Fibroblast of lung (primary cell): ENCODE measurements at places on chromosomes 16 and 17. TPM values are rescaled to one million over a fixed set of nuclear protein-coding genes. Genes with fewer than 3 reads are reported as not detected.

DNA sequence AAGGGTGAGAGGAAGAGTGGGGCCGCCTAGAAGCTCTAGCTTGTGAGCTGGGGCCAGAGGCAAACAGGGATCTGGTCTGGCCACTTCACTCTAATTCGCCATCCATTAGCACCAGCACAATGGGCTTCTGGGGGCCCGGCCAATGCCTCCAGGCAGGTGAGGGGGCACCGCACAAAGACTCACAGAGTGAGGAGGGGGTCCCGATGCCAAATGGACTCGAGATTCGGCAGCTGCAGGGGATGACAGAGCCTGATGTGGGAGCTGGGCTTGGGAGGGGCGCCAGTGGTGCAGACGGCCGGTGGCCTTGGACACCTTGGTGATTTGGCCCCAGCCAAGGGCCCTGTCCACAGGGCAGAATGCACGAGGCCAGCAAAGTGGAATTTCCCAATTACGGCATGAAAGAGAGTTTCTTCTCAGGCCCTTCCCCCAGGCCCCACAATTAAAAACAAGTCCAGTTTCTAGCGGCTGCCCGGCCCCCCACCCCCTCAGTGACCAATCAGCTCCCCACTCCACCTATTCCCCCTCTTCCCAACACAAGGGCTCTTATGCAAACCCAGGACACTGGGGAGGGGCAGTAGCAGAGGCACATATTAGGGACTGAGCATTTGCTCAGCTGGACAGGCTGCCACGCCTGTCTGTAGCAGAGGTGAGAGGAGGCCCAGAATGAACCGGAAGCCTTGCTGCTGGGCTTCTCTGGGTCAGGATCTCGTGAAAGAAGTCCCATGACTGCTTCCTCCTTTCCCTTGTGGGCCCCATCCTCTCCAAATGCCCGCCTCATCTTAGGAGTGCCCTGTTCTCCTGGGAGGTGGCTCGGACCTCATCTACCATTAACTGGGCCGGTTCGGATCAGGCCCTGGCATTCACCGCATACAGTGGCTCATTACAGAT is 39.4 kb upstream of the MTSS2 start:
- no peaks in the 10 kb centered on the region for H3K27me3 ChIP-seq
- peaks cover 2% of the 10 kb centered on the region for H3K36me3 ChIP-seq
- peaks cover 17% of the 10 kb centered on the region for H3K4me1 ChIP-seq
- no peak for DNase-seq
- H3K27ac ChIP-seq, result peak overlapping the region; percentile 41

- no peak overlapping the region for H3K4me3 ChIP-seq
- no peak overlapping the region for H3K27ac ChIP-seq
- peaks cover 3% of the 10 kb centered on the region for H3K27me3 ChIP-seq
- no peaks in the 10 kb centered on the region for H3K36me3 ChIP-seq
These were observed 21.5 kb upstream of the ADGRG1 start for GRCh38 chr16:57606847-57607501.

DNA sequence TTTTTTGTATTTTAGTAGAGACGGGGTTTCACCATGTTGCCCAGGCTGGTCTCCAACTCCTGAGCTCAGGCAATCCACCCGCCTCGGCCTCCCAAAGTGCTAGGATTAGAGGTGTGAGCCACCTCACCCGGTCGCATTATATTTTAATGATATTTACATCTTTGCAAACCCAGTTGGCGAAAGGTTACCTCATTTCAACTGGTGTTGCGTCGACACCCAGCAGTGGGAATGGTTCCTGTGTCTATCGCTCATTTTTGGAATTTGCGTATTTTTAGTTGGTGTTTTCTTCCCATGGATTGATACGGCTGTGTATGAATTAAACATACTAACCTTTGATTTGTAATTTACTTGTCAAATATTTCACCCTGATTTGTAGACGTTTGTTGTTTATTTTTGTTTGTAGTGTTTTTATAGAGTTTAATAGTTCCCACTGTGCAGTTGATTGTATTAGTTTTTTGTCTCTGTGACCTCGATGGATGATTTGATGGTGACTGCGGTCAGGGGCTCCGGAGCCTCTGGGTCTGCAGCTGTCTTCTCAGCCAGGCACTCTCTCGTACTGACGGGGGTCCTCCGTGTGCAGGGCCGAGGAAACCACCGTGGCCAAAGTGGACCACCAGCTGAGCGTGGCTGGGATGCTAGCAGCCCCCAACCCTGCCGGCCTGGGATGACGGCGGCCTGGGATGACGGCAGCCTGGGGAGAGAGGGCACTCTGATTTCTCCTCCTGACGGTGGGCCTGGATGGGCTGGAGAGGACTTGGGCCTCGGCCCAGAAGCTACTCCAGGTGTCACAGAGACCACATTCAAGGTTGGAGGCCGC is 4.0 kb downstream of the CD7 start:
- no peak overlapping the region for H3K4me3 ChIP-seq
- no peaks in the 10 kb centered on the region for H3K4me1 ChIP-seq
- peaks cover 25% of the 10 kb centered on the region for H3K27me3 ChIP-seq
- H3K27ac ChIP-seq, result no peak overlapping the region

DNA sequence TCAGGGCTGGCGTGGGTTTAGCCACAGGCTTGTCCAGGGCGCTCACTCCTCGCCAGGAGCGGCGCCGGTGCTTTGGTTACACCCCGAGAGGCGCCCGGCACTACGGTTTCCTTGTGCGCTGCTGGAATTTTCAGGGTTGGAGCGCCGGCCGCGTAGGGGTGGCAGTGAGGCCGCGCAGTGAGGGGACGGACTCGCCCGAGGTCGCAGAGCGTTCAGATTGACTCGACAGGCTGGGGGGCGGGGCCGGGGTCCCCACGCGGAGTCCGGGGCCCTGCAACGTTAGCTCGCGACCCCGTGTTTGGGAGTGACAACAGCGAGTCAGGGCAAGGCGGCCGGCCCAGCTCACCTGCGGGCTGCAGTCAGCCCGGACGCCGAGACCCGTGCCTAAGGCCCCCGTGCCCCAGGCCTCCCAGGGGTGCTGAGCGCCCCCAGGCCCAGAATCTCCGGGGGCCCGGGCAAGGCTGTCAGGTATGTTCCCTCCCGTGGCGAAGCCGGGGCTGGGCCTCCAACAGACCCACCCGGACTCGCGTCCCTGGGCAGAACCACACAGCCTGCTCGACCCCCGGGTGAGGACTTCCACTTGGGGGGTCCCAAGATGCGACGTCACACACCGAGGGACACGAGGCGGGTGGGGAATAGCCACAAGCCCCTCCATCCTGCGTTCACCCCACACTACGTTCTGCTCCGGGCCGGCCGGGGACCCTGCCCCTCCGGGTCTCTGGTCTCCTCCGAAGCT is 1.3 kb upstream of the ACTG1 start:
- H3K36me3 ChIP-seq, result peaks cover 28% of the 10 kb centered on the region
- DNase-seq, result peak; percentile 72

GRCh38 chr17:16329519-16330271 is 23.6 kb downstream of the CENPV start:
- no peak overlapping the region for H3K27ac ChIP-seq
- peaks cover 5% of the 10 kb centered on the region for H3K4me1 ChIP-seq
- H3K27me3 ChIP-seq, result no peaks in the 10 kb centered on the region
- no peaks in the 10 kb centered on the region for H3K36me3 ChIP-seq
- peak; percentile 56 for DNase-seq

GRCh38 chr16:63617990-63618763 is 1503.7 kb downstream of the CDH11 start:
- DNase-seq, result peak; percentile 2
- no peaks in the 10 kb centered on the region for H3K4me1 ChIP-seq

Gene NAT9
- 29.0 and 39.6 TPM in 2 replicates for total RNA-seq

GRCh38 chr17:77427391-77427991 is 286.7 kb downstream of the SEC14L1 start:
- H3K36me3 ChIP-seq, result peaks cover 2% of the 10 kb centered on the region
- no peaks in the 10 kb centered on the region for H3K27me3 ChIP-seq
- H3K4me3 ChIP-seq, result no peak overlapping the region
- peak; percentile 85 for DNase-seq

DNA sequence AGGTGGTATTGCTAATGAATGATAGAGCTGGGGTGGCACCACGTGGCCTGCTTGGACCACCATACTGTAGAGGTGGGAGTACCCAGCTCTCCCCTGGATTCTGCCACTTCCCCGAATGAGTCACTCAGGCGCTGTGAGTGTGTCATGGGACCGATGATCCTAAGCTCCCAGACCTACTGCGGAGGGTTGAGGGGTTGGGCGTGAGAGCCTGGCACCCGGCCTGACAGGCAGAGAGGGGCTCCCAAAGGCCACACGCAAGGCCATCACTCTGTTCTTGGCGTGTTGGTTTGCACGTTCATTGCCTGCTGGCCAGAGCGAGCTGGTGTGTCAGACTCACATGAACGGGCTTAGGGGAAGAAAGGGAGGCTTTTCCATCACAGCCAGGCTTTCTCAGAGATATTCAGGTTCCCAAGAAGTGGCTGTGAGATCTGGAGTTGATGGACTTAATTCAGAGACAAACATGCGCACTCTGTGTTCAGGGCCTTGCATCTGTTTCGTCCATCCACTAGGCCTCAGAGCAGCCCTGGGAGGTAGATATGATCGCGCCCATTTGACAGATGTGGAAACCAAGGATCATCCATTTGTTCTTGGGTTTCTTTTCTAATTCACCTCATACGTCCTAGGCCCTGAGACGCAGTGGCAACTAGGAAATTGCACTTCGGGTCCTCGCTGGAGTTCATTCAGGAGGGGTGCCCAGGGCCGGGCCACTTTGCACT is 41.4 kb downstream of the CMIP start:
- no peak overlapping the region for H3K4me3 ChIP-seq
- H3K27me3 ChIP-seq, result no peaks in the 10 kb centered on the region
- peaks cover 14% of the 10 kb centered on the region for H3K4me1 ChIP-seq
- H3K36me3 ChIP-seq, result no peaks in the 10 kb centered on the region
- H3K27ac ChIP-seq, result peak overlapping the region; percentile 64
- DNase-seq, result peak; percentile 59

DNA sequence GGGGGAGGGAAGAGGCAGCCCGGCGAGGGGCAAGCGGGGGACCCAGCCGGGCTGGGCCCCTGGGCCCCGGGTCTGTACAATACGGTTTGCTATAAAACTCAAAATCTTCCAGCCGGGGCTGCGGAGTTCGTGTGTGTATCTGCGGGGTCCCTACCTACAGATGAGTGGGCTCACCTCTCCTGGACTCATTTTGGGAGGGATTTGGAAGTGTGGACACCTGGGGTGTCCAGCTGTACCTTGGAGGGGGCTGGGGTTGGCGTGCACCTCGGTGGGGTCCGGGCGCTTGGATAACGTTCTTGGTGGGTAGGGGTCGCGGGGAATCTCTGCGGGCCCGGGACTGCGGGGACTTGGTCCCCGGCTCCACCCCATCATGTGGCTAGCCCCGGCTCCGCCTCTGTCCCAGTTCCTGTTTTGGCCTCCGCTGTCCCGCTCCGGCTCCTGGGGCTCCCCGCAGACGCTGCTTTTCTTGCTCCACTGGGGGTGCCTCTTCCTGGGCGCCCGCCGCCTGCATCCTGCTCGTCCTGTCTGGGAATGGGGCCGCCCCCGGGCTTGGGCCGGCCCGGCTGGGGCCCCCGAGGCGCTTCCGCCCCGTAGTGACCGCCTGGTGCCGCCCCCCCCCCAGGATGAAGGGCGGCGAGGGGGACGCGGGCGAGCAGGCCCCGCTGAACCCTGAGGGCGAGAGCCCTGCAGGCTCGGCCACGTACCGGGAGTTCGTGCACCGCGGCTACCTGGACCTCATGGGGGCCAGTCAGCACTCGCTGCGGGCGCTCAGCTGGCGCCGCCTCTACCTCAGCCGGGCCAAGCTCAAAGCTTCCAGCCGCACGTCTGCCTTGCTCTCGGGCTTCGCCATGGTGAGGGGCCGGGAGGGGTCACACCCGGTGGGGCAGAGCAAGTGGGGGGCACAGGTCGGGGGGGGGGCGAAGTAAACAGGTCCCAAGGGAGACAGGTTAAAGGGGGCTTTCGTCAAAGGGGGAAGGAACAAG is at the start of gene ORAI3:
Gene ORAI3 (plus strand): TSS at position 402 of the 983 bp plus-strand sequence. CDS start 222 bp downstream, at position 624.
- H3K4me3 ChIP-seq, result peak within 1 kb of the TSS; percentile 89
- H3K27me3 ChIP-seq, result no peaks in the 10 kb centered on the region
- peaks cover 24% of the 10 kb centered on the region for H3K4me1 ChIP-seq
- peaks cover 15% of the 10 kb centered on the region for H3K36me3 ChIP-seq
- H3K27ac ChIP-seq, result peak within 1 kb of the TSS; percentile 85

Gene GSG1L
- total RNA-seq, result under 0.01 TPM in 1 of 2 replicates, not detected in the other

GRCh38 chr17:46027048-46027975 is 28.3 kb downstream of the STH start:
- H3K27me3 ChIP-seq, result no peaks in the 10 kb centered on the region
- no peak overlapping the region for H3K4me3 ChIP-seq
- no peak overlapping the region for H3K27ac ChIP-seq
- peaks cover 10% of the 10 kb centered on the region for H3K36me3 ChIP-seq
- no peak for DNase-seq

Gene SYT17
- total RNA-seq, result 0.26 and 0.33 TPM in 2 replicates

DNA sequence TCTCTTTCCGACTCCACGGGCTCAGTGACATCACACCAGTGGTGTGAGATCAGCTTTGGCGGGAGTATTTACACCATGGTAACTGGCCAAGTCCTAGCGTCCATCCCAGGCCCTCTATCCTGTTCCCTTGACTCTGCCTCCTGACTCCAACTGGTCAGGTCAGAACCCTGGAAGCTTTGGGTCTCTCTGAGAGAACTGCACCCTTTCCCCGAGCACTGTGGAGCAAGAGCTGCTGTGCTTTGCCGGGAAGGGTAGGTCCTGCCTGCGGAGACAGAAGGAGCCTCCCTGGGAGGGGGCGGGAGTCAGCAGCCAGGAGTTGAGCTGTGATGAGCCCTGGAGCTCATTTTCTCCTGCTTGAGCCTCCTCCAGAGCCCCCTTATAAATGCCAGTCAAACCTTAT is 212.1 kb upstream of the TNRC6C start:
- DNase-seq, result no peak
- H3K36me3 ChIP-seq, result no peaks in the 10 kb centered on the region
- H3K4me1 ChIP-seq, result no peaks in the 10 kb centered on the region
- no peak overlapping the region for H3K27ac ChIP-seq

Gene TBC1D3
- total RNA-seq, result not detected in 2 replicates

DNA sequence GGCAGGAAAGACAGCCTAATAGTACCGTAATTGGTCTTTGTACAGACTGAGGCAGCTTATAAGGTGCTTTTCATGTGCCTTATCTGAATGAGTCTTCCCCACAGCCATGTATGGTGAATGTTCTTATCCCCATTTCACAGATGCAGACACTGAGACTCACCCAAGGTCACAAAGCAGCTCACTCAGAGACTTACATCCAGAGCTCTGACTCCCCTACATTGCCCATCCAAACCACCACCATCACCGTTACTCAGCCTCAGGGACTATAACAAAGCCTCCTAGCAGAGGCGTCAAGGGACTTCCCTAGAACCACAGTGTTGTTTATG is 627 bp upstream of the GPR179 start:
- no peak for DNase-seq
- no peaks in the 10 kb centered on the region for H3K36me3 ChIP-seq
- no peak overlapping the region for H3K27ac ChIP-seq
- H3K27me3 ChIP-seq, result peaks cover 7% of the 10 kb centered on the region
